HFFc6 (cell line): ENCODE measurements at places on chromosomes 12 and 14.

GRCh38 chr14:21096978-21097635 lies 1.3 kb downstream of the ZNF219 start:
- DNase-seq = no peak

GRCh38 chr14:85463512-85463911 lies 66.4 kb upstream of the FLRT2 start:
- no peak for DNase-seq

- no peak for DNase-seq
Observed at GRCh38 chr12:65122703-65123102, 1.6 kb upstream of the WIF1 start.

- no peak for DNase-seq
Observed at GRCh38 chr12:49907352-49907751, 3.7 kb upstream of the FAIM2 start.

DNA sequence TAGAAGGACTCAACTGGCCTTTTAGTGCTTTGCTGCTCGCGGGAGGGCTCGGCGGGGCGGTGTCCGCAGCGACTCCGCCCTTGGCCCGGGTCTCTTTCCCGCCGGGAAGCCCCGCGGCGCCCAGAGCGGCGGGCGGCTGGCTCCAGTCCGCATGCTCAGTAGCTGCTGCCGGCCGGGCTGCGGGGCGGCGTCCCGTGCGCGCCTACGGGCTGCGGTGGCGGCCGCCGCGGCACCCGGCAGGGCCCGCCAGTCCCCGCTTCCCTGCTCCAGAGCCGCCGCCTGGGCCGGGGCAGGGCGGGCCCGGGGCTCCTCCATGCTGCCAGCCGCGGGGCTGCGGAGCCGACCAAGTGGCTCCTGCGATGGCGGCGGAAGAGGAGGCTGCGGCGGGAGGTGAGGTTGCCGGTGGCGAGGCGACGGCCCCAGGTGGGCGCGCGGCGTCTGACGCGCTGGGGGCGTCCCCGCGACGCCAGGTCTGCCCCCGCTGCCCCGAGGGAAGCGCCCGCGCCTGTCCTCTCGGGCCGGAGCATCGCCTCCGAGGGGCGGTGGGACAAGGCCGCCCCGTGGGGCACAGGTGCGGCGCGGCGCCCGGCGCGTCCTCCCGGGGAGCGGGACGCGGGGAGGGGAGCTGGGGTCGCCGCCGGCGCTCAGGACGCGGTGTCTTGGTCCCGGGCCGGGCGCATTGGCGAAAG lies at the start of gene BMAL2:
Gene BMAL2, plus strand, starts transcription at position 123 of the 689 bp plus-strand sequence. Its CDS starts 237 bp downstream, at position 360.
- DNase-seq = no peak

DNA sequence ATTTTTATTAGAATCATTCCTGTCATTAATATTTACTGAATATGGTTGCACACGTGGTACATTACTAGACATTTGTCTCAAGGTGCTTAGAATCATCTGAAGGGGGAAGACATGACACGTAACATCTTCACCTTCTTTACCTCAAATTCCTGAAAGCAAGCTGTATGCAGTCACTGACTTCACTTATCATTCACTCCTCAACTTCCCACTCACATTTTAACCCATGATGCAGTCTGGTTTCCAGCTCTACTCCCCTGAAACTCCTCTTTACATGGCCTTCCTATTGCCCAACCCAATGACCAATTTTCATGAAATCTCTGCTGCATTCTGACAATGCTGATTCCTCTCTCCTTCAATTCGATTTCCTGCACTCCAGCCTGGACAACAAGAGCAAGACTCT lies 5.8 kb upstream of the PSMC6 start:
- DNase-seq = no peak

GRCh38 chr12:26789731-26790644 lies 43.0 kb downstream of the ITPR2 start:
- peak; percentile 35 for DNase-seq

- no peak for DNase-seq
Observed at GRCh38 chr14:55789406-55789805, 209.4 kb downstream of the KTN1 start.

DNA sequence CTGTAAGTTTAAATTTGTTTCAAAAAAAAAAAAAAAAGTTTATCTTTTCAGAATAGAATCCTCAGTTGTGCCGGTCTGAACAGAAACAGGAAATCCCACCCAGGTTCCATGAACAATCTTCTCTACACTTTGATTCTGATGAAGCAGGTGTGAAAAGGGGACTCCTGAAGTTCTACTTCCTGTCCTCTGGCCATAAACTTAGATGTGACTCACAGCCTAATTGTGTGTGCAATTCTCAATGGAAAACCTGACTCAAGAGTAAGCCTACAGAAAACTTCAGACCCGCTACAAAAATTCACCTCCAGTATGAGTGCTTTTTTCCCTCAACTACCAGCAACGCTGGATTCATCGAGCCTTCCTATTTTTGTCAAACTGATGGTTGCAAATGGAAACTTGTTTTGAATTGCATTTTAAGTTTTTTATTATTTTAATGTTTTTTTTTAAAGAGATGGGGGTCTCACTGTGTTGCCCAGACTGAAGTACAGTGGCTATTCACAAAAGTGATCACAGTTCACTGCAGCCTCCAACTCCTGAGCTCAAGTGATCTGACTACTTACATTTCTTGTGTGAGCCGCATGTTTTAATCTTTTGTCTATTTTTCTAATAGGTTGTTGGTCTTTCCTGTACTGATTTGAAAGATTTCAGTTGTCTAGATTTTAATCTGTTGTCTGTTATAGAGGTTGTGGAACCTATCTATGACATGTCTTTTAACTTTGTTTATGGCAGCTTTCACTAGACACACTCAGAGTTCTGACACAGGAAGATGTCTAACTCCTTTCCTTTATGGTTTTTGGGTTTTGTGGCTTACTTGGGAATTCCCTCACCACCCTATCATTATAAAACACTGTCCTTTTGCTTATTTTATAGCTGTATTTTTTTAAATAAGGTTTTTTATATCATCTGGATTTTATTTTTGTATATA lies 37.6 kb downstream of the ATG14 start:
- DNase-seq = peak; percentile 53

DNA sequence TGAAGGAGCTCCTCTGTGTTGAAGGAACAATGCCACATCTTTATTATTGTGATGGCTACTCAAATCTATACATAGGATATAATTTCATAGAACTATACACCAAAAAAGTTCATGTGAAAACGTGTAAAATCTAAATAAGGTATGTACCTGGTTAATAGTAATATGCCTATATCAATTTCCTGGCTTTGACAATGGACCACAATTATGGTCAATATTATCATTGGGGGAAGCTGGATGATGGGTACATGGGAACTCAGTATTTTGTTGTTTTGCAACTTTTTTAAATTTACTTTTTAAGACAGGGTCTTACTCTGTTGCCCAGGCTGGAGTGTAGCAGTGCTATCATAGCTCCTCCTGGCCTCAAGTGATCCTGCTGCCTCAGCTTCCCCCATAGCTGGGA lies 270.7 kb downstream of the TMEM132C start:
- no peak for DNase-seq

GRCh38 chr12:82555699-82556098 lies 131.0 kb upstream of the TMTC2 start:
- no peak for DNase-seq

DNA sequence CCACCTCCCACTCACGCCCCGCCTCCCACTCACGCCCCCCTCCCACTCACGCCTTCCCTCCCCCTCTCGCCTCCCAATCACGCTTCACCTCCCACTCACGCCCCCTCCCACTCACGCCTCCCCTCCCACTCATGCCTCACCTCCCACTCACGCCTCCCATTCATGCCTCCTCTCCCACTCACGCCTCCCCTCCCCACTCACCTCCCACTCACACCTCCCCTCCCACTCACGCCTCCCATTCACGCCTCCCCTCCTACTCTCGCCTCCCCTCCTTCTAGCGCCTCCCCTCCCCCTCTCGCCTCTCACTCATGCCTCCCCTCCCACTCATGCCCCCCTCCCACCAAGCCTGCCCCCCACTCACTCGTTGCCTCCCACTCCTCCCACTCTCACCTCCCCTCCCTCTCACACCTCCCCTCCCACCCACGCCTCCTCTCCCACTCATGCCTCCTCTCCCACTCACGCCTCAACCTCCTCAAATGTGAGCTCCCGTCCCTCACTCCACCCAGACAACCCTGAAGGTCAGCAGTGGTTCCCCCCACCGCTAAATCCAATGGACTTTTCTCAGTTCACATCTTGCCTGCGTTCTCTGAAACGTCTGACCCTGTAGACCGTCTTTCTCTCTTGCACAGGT lies 39.8 kb downstream of the TMEM63C start:
- DNase-seq = no peak

GRCh38 chr14:23828001-23828400 lies 125.6 kb upstream of the DHRS4 start:
- no peak for DNase-seq

GRCh38 chr12:105967038-105967776 lies 171.5 kb downstream of the NUAK1 start:
- DNase-seq = no peak

DNA sequence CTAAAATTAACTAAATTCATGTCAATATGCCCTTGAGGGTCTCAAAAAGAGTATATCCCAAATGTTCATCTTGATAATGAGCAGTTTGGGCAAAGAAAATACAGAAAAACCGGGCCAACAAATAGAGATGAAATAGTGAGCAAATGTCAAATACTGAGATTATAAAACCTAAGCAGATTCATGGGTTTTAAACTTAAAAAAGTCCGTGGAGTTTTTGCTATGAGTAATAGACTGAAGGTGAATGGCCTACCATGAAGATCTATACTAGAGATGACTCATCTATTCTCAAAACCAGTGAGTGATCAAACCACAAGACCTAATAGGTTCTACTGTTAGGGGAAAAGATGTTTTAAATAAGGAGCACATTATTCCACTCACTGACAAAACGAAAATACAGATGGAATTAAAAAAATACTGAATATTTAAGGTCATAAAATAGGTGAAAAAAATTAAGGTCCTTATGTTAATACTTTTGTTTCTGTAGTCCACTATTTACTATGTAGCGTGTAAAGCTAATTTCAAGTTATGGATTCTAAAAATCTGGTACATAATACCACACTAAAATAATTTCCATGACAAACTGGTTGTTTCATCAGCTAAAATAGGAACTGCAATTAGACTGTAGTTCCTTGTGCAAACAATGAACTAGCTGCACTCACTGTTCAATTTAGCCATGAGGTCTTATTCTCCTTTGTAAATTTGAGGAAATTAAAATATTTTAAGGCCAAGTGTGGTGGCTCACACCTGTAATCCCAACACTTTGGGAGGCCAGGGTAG lies 5.0 kb downstream of the HNRNPC start:
- DNase-seq = peak; percentile 87

GRCh38 chr14:26605602-26606001 lies 7.8 kb upstream of the NOVA1 start:
- no peak for DNase-seq

DNA sequence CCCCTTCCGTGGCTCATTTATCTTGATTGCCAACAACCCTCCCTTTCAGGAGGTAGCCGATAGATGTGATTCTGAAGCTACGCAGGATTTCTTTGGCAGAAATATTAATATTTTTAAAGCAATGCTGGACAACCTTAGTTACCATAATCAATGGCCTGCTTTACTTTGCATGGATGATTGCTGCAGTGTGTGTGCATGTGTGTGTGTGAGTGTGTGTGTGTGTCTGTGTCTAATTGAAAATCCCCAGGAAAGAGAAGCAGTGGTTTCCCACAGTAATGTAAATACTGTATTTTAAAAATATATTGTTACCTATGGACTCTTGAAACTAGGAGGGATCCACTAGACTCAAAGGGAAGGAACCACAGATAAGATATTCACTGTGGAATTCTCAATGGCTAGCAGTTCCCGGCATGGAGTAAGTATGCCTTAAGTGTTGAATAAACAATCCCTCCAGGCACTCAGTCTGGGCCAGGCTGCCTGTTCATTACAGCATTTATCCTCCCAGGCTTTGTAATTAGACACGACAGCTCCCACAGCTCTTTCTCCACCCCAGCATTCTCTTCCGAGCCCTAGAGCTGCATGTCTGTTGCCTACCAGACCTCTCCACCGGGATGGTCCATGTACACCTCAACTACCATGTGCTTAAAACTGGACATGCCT lies 22.5 kb upstream of the C14orf132 start:
- DNase-seq = peak; percentile 30

DNA sequence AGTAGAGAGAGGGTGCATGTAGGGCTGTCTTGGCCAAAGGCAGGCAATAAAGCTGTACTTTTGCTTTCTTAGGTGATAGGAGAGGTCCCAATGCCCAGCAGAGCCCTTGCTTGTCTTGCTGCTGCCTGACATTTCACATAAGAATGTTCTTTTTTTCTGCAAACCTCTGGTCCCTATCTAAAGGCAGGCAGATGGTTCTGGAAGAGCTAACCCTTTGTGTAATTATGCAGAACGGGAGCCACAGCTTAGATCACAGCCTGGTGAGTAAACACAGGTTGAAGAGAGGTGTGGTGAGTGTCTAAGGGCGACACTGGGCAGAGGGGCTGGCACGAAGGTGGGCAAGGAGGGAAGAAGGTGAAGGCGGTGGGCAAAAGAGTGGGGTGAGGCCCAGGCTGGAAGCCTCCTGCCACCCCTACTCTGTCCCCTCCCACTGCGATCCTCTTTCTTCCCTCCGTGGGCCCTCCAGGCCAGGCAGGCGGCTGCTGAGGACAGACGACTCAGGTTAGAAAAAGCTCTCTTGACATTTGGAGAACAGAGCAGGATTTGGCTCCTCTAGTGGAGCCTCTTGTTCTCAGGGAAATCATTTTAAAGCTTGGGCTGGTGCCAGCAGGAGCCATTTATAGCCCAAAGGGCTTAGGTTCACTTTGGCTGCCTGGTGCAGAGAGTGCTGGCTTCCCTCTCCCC lies 42.8 kb downstream of the PRMT8 start:
- DNase-seq = peak; percentile 31

- DNase-seq = no peak
Observed at GRCh38 chr12:82357845-82358199, 365 bp downstream of the CCDC59 start.

- DNase-seq = no peak
Observed at GRCh38 chr12:106249411-106250135, 1.8 kb upstream of the CKAP4 start.

- no peak for DNase-seq
Observed at GRCh38 chr14:94029265-94029664, 3.1 kb downstream of the OTUB2 start.

DNA sequence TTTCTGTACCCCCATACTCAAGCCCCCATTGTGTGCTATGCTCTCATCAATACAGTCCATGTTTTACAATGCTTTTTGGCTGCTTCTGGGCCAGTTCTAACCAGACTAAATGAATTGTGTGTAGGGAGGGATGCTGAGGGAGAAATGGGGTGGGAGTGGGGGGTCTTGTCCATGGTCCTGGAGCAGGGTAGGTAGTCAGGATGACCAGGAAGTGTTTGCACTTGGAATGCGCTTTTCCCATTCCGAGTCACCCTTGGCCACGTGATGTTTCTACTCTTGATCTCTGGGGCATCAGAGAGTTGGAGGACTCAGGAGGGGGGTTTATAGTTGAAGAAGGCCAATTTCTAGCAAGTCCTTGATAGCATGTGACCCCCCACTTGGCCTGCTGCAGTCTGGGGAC lies 1.2 kb upstream of the SMIM41 start:
- DNase-seq = no peak

GRCh38 chr12:106954462-106955376 lies 988 bp upstream of the TMEM263 start:
- DNase-seq = no peak

- DNase-seq = no peak
Observed at GRCh38 chr12:19065223-19065622, 64.3 kb upstream of the PLEKHA5 start.

- no peak for DNase-seq
Observed at GRCh38 chr14:53038629-53039028, 87.8 kb upstream of the FERMT2 start.
